ENCODE measurements at places on chromosomes 12 and 14.

- DNase-seq = no peak
These were observed 7.7 kb upstream of the SLC6A15 start for GRCh38 chr12:84920331-84920730.

DNA sequence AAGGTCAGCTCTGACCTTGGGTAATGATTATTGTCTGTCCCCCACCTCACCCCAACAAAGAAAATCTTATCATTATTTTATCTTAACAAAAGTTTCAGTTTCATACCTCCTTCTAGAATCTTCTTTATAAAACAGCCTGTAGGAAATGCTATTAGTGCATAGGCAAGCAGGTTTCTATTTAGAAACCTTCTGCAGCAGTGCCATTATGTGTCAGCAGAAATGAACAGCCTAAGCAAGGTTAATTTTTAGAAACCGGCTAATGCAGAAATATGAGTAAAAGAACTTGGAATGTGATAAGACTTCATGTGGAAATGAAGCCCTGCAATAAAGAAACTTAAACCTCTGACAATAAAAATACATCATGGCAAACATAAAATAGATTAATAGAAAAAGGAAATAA is 814.4 kb downstream of the FSCB start:
- DNase-seq = no peak

DNA sequence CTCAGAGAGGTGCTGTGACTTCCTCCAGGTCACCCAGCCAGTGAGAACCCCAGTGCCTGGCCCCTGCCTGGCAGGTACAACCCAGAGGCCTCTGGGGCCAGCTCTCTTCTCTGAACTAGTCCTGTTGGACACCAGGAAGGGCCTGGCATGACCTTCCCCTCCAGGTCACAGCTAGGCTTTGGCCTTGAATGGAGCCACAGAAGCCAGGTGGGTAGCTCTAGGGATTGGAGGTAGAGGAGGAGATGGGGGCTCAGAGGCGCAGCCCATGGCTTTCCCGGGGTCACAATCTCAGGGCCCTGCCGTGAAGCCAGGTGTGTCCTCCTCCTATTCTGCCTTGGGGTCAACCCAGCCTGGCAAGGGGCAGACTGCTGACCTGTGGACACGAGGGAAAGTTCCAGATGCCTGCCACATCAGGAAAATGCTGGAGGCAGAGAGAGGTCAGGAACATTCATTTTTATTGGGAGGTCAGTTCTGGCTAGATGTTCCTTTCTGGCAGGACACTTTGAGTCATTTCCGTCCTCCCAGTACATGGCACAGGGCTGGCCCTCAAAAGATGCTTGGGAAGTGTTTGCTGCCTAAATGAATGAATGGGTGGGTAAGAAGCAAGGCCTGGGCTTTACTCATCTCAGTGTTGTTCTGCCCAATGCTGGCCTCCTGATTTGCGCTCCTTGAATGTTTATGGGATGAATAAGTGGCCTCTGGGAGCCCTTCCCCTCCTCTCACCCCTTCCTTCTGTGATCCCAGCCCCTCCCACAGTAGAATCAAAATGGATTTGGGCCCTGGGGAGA is 25.4 kb downstream of the FAM222A start:
- DNase-seq = no peak

GRCh38 chr14:22491683-22492621 is 97.1 kb downstream of the DAD1 start:
- DNase-seq = no peak

- no peak for DNase-seq
These were observed 396.4 kb downstream of the ZFP36L1 start for GRCh38 chr14:68396461-68396860.

- DNase-seq = no peak
These were observed 264.9 kb downstream of the NAV3 start for GRCh38 chr12:78095623-78096022.

- no peak for DNase-seq
These were observed 103.1 kb downstream of the SCN8A start for GRCh38 chr12:51694146-51694545.

GRCh38 chr12:122265886-122266229 is 436 bp downstream of the VPS33A start:
- DNase-seq = no peak

DNA sequence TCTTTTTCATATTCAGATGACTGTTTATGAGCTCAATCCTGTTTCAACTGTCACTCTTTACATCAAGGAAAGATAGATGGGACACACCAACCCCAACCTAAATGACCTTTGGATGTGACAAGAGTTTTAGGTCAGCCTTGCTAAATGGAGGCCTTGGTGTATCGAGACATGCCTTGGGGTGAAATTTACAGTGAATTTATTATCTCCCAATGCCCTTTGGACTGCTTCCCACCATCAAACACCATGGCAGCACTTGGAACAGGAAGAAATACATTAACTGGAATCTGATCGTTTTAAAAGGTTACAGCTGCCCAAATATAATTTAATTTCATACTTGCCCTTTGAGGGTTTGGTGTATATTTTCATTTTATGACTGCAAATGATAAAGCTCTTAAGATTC is 327.6 kb downstream of the SOX5 start:
- DNase-seq = peak; percentile 7

- peak; percentile 59 for DNase-seq
These were observed 411.1 kb downstream of the TMEM121 start for GRCh38 chr14:105937253-105938054.

DNA sequence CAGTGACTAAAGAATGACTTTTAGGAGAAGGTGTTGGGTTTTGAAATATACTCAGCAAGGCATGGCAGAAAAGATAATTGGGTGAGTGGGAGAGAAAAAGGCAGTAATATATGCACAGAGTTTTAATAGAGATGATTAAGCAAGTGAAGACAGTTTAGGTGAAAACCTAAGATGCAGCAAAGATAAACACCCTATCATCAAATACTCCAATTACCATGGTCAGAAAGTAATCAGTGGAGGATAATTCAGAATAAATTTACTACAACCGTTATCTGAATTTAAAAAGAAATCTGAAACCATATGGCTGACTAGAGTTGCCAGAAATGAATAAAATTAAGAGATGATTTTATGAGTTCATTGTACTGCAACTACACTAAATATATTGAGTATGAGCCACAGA is 26.8 kb downstream of the NAA30 start:
- no peak for DNase-seq

GRCh38 chr12:51636986-51637385 is 46.0 kb downstream of the SCN8A start:
- no peak for DNase-seq

DNA sequence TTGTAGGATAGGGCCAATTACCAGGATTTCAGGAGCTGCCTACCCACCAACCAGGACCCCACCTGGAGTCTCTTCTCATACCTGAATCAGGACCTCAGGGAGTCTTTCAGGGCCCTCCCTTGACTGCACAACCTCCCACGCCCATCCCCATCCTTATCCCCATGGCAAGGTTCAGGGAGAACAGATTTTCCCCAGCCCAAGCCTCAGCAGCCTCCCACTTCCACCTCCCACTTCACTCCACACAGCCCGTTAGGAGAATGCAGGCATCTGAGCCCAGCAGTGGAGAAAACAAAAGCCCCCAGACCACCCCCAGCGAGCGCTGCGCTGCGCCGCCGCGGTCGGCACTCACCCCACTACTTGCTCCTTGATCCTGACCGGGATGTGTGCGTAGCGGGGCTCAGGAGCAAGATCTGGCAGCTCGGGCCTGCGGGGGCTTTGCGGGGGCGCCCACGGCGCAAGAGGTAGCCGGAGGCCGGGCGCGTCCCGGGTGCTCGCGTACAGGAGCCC is 1.4 kb downstream of the B4GALNT1 start:
- DNase-seq = no peak

DNA sequence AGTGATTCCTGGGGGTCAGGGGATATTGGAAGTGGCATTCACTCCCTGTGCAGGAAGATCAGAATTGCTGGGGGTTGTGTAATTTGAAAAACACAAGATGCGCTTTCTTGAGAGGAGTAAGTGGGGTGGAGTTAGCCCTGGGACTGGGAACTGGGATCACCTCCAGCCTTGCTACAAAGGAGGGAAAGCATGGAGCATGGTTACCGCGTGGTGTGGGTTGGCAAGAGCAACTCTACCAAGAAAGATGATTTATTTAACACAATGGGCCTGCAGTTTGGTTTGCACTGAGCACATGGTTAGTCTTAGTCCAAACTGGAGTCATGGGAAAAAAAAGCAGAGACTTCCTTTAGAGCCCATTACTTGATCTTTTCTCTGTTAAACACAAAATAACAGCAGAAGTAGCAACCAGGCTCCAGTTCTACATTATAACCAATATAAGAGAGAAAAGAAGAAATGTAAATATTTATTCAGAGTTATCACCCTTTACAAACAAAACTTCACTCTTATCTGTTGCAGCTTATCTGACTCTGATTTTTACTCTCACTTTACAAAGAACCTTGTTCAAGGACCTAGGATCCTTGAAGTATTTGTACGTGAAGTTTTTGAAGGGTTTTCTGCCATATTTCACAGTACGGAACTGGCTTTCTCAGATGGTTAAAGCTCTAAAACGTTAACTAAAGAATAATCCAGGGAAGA is 2.1 kb upstream of the NIN start:
- DNase-seq = no peak

DNA sequence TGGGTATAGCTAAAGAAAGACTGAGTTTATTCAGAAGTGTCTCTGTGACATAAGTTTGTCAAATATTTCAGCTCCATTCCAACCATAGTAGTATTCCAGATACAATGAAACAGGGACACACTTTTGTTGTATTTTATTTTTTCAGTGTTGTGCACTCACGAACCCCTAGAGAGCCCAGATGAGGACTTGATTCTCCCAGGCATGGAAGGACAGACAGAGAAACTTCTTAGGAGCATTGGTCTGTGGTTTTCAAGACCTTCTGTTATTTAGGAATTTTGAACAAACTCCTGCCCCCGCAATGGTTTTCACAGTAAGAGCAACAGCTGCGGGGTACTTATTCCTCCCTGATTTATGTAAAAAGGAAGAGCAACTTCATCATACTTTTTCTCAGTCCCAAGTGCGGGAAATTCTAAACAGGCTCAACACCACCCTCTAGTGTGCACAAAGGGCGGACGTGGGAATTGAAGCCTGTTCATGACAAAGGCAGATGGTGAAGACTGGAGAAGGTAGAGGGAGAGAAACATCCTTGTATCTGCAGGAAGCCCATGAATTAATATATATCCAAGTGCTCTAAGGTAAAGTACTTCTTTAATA is 147.6 kb downstream of the PAH start:
- DNase-seq = peak; percentile 66

DNA sequence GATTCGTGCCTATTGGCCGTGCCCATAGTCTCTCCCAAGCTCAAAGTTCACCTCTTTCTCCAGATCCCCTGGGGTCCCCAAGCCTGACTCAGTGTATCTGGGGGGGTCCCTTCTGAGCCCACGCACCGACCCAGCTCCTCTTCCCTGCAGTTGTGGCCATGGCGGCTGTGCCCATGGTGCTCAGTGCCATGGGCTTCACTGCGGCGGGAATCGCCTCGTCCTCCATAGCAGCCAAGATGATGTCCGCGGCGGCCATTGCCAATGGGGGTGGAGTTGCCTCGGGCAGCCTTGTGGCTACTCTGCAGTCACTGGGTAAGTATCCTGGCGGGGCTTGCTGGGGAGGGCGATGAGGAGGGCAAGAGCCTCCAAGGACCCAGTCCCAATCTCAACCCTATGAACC is 5.1 kb downstream of the IFI27 start:
- no peak for DNase-seq

DNA sequence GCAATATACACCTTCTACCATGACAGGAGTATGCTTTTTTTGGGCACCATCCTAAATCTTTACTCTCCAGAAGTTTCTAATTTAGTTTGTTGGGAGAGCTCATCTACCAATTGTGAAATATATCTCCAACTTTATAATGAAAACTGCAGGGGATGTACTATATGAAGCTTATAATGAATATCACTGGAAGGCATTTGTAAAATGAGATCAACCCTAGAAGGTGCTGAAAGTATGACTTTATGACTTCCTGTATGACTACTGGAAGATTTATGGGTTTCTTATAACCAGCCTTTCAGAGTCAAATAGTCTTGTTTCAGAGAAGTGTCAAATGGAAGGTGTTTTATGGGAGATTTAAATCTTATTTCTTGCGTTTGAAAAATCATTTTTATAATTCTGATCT is 122.9 kb downstream of the MYRFL start:
- no peak for DNase-seq

DNA sequence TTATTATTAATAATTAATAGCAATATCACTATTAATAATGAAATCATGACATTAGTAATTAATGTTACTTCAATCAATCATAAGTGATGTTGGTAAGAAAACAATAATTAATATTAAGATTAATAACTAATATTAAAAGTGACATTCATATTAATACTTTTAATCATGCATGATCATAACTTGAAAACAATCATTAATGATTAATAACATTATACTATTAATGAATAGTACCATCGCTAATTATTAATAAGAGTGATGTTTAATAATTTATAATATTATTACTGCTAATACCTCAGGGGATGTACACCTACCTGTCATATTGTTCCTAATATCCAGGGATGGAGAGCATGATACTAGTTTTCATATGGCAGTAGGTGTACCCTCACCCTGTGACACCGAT is 10.0 kb upstream of the CLEC6A start:
- DNase-seq = no peak

- no peak for DNase-seq
These were observed 31.8 kb downstream of the SLC35F4 start for GRCh38 chr14:57834001-57834598.

DNA sequence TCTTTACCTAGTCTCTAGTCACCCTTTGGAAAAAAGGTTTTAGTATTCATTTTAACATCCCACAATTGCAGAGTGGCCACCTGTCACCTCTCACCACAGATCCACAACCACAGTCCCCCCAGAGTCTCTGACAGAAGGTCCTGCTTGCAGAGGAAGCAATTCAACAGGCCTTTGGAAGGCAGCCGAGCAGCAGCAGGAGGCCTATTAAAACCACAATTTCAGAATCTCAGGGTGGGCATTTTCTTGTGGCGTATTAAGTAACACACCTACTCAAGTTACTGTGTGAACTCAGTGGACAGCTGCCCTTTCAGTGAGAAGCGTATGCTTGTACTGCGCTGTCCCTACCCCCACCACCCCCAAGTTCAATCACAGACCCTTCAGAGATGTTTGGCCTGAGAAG is 234.0 kb upstream of the HMGA2 start:
- no peak for DNase-seq

DNA sequence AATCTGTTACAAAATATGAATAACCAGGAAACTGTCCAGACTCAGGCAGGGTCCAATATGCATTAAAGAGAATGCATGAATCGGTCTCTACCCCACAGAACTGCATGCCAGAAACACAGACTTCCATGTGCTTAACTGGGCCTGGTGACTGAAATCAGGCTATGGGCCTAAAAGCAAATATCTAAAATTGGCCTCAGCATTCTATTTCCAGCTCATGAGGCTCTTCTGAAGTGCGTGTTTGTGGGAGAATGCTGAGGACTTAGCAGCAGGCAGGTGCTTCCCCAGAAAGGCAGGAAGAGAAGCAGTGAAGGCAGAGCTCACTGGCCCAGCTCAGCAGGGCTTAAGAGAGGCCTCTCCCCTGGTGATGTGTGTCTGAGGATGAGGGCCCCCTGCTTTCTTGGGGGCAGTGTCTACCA is 48.5 kb downstream of the ADGRD1 start:
- no peak for DNase-seq

- DNase-seq = no peak
These were observed 36.3 kb upstream of the ALDH2 start for GRCh38 chr12:111730420-111730819.
